ENCODE measurements at places on chromosomes 5 and 9.
A peak's percentile ranks its signal among the peaks of the same experiment; 100 is the strongest.

DNA sequence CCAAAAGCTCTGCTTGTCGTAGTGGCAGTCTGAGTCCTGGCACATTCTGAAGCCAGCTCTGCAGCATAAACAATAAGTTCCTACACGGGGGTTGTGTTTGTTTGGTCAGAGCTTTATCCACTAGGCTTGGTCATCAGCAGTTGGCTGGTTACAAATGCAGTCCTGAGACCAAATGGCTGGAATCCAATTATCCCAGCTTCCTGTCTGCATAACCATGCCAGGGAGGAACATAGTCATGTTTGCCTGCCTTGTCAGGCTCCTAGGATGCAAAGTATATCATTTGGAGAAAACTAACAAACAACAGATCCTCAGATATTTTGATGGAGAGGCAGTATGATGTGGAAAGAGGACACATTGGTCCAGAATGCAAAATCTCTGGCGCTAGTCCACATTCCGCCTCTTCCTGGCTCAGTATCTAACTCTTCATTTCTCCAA lies 85.8 kb downstream of the FBXO38 start:
- DNase-seq = no peak

GRCh38 chr9:89781838-89782540 lies 177.2 kb downstream of the GADD45G start:
- DNase-seq = no peak

DNA sequence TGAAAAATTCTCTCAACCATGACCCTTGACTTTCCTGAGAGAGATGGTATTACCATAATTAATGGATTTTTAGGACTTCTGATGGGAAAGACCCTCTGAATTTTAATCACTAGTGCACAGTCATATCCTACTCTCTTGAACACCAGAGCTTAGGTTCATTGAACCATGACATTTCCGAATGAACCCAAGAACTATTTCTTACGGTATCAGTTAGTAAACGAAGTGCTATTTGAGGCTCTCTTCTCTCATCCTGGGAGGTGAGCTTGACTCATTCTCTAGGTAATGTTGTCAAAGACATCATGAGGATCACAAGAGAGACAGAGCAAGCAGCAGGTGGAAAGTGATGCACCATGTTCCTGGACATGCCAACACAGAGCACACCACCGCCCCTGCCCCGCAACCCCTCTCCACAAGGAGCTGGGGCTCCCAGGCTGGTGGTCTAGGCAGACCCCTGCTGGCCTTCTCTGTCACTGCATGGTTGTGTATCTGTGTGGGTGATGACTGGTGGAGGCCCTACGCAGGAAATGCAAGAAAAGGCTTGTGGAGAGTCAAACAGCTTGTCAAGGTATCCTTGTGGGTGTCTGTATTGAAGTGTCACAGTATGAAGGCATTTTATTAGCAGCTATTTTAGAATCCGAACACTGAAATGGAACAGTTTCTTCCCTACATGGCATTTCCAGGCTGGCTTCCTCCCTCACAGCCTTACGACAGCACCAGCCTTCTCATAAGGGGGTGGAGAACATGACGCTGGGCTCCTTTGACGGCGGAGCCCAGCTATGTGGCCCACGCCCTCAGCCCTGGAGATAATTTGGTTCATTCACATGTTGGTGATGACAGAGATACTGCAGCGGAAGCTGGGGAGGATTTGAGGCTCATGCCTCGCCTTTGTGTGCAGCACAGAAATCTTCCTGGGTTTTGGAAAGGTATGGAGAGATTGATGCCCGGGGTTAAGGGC lies 297.6 kb downstream of the NTRK2 start:
- no peak for DNase-seq

- no peak for DNase-seq
Observed at GRCh38 chr5:80600943-80601693, 31.0 kb upstream of the ANKRD34B start.

DNA sequence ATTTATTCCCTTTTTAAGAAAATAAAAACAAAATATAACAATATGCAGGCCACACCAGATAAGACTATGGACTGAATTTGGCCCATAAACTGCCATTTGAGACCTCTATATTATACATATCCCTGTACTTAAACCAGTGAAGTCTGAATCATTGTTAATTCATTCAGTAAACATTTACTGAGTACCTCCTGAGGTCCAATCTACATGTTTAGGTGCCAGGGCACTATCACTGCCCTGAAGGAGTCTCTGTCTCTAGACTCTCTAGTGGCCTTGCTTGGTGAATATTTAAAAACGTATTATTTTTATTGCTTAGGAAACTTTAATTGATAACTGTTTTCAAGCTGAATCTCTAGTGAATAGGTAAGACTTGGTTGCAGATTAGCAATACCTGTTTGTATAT lies 74.7 kb upstream of the ELL2 start:
- DNase-seq = no peak

DNA sequence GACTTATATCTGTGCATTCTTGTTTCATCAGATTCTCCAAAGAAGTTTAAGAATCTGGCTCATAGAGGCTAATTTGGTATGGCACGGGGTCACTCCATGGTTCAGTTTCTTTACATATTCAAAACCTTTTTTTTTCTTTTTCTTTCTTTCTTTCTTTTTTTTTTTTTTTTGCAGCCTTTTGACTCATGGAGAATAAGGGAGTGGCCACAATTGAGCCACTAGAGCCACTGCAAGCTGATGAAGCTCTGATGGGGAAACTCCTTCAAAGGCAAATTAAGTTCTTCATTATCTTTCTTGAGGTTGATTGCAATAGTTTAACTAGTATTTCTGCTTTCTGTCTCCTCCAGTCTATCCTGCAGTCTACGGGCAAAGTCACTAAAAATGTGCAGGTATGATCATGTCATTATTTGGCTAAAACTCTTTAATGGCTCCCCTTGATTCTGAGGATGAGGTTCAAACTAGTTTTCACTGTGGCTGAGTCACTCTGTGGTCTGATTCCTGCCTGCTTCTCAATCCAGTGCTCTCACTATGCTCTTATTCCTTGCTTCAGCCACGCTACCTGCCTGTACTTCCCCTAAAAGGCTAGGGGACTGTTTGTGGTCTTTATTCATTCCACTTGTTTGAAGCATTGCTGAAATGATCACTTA lies 93.5 kb upstream of the RIOK2 start:
- DNase-seq = no peak

GRCh38 chr9:91972076-91972626 lies 22.1 kb upstream of the ROR2 start:
- no peak for DNase-seq

DNA sequence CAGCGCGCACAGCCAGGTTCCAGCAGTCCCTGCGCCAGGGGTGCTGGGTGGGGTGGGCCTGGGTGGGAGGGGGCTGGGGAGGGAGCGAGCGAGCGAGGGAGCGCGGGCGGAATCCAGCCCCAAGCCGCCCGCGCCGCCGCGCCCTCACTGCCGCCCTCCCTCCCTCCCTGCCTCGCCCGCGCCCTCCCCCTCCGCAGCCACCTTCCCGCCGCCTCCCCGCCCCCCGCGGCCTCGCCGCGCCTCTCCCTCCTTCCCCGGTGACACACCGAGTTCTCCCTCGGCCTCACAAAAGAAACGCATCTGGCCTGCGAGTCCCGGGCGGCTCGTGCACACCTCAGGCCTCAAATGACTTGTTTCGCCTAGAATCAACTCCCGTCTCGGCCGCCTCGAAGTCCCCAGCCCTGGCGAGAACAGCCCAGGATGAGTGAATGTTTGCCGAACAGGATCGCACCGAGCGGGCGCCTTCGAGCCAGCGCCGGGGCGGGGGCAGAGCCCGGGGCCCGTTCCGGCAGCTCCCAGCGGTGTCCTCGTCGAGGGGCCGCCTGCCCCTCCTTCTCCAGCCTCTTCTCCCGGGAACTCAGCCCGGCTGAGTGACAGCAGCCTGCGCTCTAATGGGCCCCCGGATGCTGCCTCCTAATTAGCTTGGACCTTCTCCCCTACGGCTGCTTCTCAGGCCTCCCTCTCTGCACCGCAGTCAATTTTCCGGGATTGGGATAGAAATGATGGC lies 371 bp upstream of the PITX1 start:
- DNase-seq = no peak

GRCh38 chr5:38455796-38456330 lies 100.6 kb downstream of the LIFR start:
- no peak for DNase-seq

DNA sequence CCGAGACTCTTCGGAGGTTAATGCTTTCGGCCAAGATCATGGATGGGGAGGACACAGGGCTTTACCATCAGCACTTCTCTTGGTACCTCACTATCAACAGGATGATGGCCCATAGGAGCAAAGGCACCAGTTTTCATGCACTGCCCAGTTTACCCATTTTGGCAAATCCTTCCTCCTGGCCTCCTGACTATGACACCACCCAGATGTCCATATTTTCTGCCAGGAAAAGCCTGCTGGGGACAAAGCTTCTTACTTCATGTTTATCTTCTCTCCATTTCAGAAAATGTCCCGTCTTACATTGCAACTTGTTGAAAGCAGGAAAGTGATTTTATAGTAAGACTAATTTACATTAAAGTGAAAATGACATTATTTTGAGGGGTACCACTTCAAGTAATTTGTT lies 61.4 kb upstream of the GAS1 start:
- no peak for DNase-seq

GRCh38 chr5:180600554-180601041 lies 9.3 kb upstream of the SCGB3A1 start:
- peak; percentile 20 for DNase-seq

DNA sequence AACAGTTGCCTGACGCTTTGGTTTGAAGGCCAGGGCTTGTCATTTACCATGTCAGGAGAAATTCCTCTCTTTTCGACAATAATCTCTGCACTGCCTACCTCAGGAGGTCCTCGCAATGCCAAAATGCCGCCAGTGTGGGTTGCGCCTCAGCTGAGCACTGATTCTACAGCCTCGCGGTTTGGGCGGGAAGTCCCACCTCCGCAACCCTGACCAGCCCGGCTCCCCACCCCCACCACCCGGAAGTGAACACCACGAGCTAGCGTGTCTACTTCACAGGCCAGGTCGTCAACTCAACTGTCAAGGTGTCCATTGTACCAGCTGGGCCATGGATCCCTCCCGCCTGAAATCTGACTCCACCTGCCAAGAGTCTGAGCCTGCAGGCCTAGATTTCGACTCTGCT lies at the start of gene TPD52L3:
Gene TPD52L3 (plus strand): TSS at position 273 of the 400 bp plus-strand sequence. CDS start 221 bp downstream, outside the sequence.
- no peak for DNase-seq

DNA sequence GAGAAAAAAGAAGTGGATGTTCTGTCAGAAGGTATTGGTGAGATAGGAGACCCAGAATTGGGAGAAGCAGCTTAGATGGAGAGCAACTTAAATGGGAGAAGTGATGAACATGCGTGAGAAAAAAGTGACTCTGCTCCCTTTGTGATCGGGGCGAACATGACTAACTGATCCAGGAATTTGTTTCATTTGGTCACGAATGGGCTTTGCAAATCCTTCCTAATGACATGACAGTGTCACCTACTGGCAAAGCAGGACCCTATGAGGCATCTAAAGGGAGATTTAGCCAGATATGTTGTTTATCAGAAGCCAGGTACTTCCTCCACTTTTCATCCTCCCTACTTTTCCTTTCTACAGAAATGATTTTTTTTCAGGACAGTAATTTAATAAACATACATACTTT lies 787.4 kb upstream of the RGMB start:
- DNase-seq = no peak

DNA sequence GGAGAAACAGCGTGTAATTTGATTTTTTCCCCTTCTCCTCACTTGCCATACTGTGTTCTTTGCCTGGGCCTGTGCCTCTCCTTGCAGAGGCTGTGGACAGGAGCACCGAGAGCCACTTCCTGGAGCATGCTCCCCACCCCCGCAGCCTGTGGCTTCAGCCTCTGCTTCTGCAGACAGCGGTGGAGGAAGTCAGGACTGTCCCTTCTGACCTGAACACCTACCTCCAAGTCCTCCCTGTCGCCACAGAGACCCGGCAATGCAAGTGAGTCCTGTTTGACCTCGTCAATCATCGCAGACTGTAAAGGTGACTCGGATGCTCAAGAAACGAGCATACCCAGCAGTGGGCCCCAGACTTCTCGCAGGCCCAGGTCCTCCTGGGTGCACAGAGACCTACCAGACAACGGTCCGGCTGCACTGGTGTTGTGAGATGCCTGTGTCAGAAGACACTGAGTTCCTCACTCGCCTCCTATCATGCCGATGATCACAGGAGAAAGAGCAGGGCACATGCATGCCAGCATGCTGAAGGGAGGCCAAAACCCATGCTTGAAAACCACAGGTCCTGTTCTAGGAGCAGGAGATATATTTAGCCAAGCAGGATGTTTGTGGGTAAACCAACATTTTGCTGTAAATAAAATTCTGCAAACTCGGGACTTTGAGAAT lies 198.8 kb downstream of the AUH start:
- DNase-seq = no peak

DNA sequence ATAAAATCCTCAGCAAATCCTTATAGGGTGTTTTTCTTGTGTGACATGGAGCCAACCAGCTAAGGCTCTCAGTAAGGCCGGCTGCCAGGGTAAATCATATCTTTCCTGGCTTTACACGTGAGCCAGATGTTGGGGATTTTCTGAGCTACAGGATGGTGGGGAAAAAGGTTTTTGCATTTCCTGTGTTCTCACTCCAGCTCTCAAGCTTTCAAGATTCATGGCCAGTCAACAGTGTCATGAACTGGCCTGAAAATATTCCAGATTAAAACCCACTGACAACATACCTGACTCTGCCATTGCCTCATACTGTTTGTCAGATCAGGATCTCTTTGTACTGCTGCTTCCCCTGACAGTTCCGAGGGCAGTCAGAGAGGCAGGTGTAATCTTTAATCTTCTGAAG lies 306.9 kb downstream of the GLIS3 start:
- no peak for DNase-seq

- no peak for DNase-seq
Observed at GRCh38 chr9:90261698-90262097, 380.9 kb downstream of the DIRAS2 start.

DNA sequence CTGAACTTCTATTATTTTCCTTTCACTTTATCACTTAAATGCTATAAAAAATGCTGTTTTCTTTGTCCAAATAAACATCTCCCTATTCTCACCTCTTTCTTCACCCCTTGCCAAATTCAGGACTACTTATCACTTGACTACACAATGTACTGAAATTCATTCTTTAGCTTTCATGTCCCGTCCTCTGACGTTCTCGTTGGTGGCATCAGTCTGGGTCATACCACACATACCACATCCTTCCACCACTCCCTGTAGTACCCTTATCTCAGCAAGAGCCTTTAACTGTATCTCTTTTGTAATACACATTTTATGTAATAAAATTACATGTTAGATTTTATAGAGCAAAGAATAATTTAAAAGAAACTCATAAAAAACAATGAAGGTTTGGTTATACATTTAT lies 231.1 kb upstream of the PAPPA start:
- DNase-seq = no peak

DNA sequence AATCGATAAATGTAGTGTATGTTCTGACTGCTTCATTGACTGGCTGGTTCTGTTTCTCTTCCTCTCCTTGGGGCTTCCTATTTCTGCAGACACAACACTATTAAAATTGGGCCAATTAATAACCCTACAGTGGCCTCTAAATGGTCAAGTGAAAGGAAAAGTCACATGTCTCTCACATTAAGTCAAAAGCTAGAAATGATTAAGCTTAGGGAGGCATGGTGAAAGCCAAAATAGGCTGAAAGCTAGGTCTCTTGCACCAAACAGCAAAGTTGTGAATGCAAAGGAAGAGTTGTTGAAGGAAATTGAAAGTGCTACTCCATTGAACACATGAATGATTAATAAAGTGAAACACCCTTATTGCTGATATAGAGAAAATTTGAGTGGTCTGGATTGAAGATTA lies 58.2 kb downstream of the CCNH start:
- DNase-seq = no peak

Measured in right forelimb (tissue), 1 donor.